ENCODE measurements at places on chromosomes 16 and 17.

GRCh38 chr17:2361010-2361760 is 23.9 kb downstream of the SGSM2 start:
- no peak for DNase-seq

DNA sequence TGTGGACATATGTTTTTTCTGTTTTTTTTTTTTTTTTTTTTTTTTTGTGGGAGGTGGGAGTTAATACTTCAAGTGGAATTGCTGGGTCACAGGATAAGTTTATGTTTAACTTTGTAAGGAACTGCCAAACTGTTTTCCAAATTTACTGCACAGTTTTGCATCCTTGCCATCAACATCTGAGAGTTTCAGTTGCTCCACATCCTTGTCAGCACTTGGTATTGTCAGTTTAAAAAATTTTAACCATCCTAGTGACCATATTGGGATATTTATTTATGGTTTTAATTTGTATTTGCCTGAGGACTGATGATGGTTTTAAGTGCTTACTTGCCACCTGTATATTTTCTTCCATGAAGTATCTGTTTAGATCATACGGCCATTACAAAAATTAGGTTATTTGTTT is 34.0 kb upstream of the IRF8 start:
- no peak for DNase-seq

DNA sequence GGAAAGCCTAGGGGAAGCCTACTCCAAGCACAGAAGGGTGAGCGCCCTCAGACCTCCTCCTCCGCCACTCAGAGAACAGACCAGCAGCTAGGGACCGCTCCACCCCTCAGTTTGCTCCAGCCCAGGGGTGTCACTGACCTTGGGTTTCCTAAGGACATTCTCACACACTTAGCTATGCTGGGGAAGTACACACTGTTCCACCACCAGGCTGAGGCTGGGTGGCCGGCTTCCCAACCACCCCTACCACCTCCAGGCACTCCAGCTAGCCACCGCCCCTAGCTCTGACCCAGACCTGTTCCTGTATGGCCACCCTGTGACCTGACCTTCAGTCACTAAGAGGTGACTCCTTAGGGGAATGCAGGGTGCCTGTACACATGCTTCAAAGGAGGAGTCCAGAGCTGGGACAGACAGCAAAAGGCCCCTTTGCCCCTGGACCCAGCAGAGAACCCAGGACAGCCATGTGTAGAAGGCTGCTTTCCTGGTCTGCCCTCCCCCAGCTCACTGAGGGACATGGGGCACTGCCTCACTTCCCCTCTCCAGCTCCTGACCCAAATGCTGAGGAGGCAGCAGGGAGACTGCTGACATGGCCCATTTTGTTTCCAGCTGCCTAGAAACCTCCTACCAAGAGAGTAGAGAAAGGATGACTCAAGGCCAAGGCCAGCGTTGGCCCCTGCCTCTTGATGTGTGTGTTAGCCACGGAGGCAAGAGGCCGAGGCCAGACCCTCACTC is 6.7 kb downstream of the HSPB9 start:
- DNase-seq = no peak

DNA sequence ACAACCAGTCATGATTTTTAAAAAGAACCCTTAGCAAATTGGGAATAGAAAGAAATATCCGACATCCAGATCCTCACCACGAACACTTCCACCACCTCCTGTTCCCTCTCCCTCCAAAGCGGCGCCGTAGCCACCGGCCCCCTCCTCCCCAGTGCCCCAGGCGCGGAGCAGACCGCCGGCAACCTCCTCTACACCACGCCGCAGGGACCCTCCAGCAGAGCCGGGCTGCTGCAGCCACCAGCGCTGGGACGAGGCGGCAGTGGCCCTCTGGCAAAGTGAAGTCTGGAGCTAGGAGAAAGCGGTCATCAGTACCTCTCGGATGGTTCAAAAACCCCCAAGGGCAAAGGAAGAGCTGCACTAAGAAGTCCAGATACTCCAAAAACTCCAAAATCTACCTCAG is 41.4 kb upstream of the SLFN13 start:
- no peak for DNase-seq

DNA sequence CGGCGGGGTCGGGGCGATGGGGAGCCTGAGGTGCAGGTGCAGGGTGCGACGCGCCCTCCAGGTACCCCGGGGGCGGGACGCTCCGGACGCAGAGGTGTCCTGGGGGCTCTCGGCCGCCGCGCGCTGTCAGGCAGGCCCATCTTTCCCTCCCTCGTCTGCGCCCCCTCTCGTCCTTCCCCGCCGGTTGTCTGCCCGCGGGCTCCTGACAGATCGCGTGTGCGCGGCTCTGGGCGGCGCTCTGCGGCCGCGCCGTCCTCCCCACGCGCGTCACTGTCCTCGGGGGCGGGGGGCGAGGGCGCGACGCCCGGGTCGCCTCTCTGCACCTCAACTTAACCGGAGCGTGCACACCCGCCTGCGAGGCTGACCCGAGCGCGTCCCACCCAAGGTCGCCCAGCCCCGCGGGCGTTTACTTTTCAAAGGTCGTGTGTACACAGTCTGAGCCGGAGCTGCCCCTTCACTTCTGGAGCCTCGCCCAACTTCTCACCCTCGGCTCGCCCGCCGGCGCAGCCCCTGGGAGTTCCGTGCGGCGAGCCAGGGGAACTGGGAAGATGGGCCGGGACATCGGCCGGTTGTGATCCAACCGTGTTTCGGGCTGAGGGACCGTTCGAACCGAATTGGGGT is 512 bp downstream of the AKAP1 start:
- DNase-seq = peak; percentile 56

GRCh38 chr16:84794626-84795025 is 25.2 kb upstream of the CRISPLD2 start:
- DNase-seq = no peak

- no peak for DNase-seq
Observed at GRCh38 chr16:27291106-27291505, 22.5 kb upstream of the NSMCE1 start.

- peak; percentile 54 for DNase-seq
Observed at GRCh38 chr16:85615852-85616606, 2.9 kb downstream of the GSE1 start.

DNA sequence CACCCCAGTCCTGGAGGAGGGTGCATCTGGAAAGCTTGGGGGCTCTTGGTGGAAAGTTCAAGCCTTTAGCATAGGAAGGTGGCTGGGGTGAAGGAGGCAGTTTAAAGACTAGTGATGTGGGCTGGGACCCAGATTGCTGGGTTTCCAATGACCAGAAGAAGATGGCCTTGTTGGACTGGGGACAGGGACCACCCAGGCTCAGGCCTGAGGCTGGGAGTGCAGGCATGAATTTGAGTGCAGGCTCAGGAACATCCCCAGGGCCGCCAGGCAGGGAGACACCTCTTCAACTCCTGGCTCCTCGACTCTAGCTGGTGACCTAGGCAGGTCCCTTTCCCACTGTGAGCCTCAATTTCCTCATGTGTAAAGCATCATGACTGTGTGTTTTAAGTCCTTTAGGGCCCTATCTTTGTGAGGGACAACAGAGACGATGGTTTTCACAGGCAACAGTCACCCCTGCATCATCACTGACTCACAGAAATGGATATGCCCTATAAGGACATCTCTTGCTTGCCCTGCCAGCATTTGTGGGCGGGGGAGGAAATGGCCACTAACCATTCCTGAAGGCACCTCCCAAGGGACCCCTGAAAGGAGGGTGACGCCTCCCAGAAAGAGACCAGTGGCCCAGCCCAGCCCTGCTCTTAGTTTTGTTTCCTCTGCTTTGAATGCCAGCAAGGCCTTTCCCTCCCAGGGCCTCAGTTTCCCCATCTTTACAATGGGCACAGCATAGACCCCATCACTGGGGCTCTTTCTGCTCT is 11.1 kb downstream of the NLRC5 start:
- DNase-seq = peak; percentile 80

DNA sequence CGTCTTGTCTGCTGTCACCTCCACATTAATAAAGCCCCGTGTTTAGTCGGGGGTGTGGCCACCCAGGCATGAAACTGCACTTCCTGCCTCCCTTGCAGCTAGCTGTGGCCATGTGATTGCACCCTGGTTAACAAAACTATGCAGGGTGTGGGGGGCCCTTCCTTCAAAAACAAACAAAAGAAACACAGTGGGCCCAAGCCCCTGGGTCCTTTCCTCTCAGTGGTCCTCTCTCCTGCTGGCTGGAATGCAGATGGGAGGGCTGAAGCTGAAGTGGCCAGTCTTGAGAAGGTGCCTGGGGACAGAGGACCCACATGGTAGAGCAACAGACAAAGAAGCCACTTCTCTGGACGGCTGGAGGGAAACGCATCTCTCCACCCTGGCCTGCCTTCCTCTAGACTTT is 38.0 kb upstream of the FOXF1 start:
- no peak for DNase-seq

DNA sequence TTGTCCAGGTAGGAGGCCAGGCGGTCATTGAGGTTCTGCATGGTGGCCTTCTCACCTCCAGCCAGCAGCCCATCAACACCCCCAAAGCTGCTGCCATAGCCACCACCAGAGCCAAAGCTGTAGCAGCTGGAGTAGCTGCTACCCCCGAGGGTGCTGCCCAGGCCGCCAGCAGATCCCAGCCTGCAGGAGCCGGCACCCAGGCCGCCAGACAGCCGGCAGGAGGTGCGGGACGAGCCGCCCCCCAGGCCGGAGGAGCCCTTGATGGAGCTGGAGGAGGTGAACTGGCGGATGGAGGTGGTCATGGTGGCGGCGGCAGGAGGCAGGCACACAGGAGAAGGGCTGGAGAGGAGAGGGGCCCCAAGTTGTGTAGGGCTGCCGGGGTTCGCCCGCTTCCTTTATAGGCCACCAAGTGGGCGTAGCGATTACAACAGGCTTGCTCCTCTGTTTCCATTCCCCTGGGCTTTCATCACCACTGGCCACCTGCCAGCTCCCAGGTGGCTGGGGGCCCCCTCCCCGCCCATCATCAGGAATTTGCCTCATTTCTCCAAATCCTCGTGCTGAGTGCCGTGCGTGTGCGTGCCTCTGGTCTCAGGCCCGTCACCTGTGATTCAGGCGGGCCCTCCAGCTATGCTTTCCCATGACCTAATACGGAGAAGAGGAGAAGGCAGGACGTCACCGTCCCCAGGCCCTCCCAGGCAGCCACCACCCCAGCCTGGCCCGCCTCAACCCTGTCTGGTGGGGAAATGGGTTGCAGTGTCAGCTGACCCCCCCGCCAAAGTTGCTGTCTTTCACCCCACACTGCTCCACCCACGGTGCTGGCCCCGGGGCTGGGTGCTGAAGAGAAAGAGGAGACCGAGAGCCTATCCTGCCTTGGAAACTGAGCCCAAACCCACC is at the start of gene KRT17:
KRT17 (minus strand) TSS at position 368 of the 894 bp plus-strand sequence; CDS start at position 302, 66 bp downstream.
- DNase-seq = peak; percentile 88

DNA sequence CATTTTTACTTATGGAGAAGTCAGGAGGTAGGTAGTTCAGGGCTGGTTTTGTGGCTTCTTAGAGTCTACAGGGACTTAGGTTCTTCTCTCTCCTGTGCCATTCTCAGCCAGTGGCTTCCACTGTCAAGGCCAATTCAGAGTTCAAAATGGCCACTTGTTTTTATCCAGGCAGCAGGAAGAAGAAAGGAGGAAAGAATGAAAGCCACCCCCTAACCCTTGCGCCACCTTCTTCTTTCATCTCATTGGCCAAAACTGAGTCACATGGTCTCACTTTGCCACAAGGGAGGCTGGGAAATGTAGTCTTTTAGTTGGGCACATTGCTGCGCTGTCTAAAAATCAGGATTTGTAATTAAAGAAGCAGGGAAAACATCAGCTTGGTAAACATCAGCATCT is 60.8 kb upstream of the MED9 start:
- DNase-seq = peak; percentile 79

GRCh38 chr16:19805459-19806162 is 79.0 kb downstream of the GPRC5B start:
- DNase-seq = no peak

- DNase-seq = no peak
Observed at GRCh38 chr16:4345836-4346781, 5.0 kb downstream of the PAM16 start.

DNA sequence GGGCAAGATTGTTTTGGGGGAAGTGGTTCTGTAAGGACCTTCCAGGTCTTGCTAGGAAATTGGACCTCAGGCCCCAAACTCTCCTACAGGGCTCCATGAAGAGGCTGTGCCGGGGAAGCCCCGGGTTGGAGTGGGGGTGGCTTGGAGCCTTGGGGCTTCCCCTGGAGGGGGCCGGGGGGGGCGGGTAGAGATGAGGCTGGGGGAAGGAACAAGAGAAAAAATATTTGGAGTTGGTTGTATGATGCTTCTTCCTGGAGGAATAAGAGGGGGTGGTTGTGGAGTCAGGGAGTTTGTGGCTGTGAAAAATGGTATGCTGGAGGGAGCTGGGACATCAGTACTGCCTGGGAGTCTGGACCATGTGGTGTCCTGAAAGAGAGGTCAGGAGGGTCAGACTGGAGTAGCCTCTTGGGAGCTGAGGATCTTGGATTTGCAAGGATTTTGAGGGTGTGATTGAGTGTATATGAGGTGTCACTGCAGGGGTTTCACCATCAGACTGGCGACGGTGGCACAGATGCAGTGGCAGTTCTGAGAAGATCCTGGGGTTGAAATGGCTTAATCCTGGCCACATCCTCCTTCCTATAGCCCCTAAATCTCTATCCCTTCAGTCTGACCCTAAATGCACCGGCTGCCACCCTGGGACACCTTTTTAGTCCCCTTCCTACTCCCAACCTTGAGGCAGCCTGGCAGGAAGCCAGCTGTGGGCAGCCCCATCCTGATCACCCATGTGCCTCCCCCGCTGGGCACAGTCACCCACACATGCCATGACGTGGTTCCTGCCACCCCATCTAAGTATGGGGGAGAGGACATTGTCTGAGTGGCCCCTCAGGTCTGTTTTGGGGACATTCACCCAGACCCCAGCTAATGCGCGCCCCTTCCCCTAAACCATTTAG is 10.9 kb downstream of the RARA start:
- no peak for DNase-seq

- no peak for DNase-seq
Observed at GRCh38 chr16:86536621-86537020, 18.4 kb downstream of the MTHFSD start.

- DNase-seq = no peak
Observed at GRCh38 chr16:66325717-66326376, 40.6 kb upstream of the CDH5 start.

DNA sequence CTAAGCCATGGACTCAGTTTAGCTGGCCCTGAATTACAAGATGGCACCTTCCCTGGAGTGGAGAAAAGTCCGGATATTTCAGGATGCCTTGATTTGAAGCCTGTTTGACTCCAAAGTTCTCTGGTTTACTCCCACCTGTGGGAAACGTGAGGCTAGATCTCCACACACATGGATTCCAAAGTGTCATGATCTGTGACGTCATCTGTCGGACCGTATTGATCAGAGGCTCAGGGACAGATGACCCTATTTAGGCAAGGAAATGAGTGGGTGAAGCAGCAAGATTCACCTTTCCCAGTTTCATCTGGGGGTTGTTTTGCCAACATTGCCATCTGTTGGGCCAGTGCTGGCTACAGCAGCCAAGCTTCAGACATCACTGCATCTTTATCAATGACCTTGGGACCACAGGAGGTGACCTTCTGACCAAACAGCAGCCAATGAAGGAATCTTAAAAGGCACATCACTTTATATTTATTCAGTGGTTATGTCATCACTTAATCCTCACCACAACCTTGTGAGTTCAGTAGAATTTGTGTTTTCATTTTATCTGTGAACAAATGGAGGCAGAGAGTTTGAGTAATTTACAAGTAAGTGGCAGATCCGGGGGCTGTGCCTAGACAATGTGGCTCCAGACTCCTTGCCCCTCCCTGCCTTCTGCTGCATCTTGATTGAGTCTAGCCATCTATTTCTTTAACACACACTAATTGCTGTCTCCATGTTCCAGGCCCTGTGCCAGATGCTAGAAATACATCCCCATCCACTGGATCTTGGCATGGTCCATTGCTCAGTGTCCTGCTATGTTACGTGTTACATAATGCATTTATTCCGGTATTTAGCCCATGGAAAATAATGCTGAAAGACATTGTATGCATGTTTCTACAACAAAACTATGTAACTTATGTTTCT is 1.5 kb upstream of the CDH13 start:
- DNase-seq = no peak

Data from RWPE1 (cell line).